ENCODE measurements at places on chromosomes 2 and 18. TPM values are rescaled to one million over a fixed set of nuclear protein-coding genes. Genes with fewer than 3 reads are reported as not detected.
A peak's percentile ranks its signal among the peaks of the same experiment; 100 is the strongest.

DNA sequence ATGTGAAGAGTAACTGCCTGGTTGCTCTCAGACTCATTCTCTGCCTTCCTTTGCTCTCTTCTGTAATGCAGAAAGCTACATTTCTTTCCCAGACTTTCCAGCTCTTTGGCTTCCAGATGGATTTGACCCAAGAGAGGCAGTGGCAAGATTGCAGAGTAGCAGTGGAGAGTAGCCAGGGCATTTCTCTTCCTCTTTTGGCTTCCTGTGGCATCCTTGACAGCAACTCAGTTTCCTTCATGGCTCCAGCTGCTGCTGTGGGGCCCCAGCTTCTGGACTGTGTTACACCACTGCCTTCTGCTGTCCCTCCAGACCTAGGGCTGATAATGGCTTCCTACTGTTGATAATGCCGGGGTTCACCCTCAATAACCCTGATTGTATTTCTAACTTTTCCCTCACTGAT lies 469.4 kb upstream of the SPRED2 start:
- H3K4me1 ChIP-seq = no peaks in the 10 kb centered on the region
- no peak overlapping the region for H3K27ac ChIP-seq
- peaks cover 2% of the 10 kb centered on the region for H3K27me3 ChIP-seq
- H3K4me3 ChIP-seq = no peak overlapping the region
- H3K36me3 ChIP-seq = no peaks in the 10 kb centered on the region

- DNase-seq = no peak
- H3K27me3 ChIP-seq = no peaks in the 10 kb centered on the region
- H3K27ac ChIP-seq = no peak overlapping the region
- H3K4me3 ChIP-seq = no peak overlapping the region
These were observed 84.0 kb downstream of the LYPD6B start for GRCh38 chr2:149122516-149122915.

DNA sequence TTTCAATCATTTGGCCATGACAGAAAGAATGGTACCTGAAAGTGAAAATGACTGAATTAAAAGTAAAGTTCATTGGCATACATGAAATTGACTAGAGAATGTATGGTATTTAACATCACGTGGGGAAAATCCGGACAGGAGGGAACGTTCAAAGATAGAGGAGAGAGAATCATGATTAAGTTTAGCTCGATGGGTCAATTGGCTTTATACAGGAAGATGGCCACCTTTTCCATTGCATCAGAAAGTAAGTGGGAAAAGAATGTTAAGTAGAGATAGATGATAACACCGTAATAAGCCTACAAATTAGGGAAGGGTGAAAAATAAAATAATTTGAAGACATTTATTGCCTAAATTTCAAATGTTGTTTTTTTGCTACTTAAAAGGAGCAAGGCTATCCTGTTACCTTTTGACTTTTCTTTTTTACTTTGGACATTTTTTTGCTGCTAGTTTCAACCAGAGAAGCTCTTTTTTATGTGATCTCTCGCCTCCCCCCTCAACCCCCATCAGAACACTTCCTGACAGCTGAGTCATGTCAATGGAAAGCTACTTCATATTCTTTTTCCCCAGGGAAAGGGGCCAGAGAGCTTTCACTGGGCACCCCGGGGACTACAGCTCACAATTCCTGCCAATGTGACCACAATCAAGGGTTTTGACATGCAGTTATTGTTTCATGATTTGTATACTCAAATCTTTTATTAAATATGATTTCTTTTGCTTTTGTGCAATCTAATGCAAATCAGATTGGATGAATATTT lies 767 bp upstream of the CCDC102B start:
- no peak overlapping the region for H3K27ac ChIP-seq
- no peaks in the 10 kb centered on the region for H3K27me3 ChIP-seq
- DNase-seq = no peak
- H3K4me3 ChIP-seq = no peak overlapping the region
- no peaks in the 10 kb centered on the region for H3K36me3 ChIP-seq

- H3K36me3 ChIP-seq = no peaks in the 10 kb centered on the region
- H3K4me1 ChIP-seq = no peaks in the 10 kb centered on the region
- H3K4me3 ChIP-seq = no peak overlapping the region
- no peaks in the 10 kb centered on the region for H3K27me3 ChIP-seq
- no peak overlapping the region for H3K27ac ChIP-seq
These were observed 103.5 kb downstream of the ANTXR1 start for GRCh38 chr2:69116438-69116837.

- H3K27ac ChIP-seq = no peak overlapping the region
- H3K4me3 ChIP-seq = no peak overlapping the region
- H3K4me1 ChIP-seq = no peaks in the 10 kb centered on the region
- no peaks in the 10 kb centered on the region for H3K36me3 ChIP-seq
- DNase-seq = no peak
These were observed 145.3 kb downstream of the SPAG16 start for GRCh38 chr2:213429516-213429915.

GRCh38 chr18:76578571-76579300 lies 83.7 kb upstream of the ZNF516 start:
- H3K27me3 ChIP-seq = peaks cover 4% of the 10 kb centered on the region
- H3K27ac ChIP-seq = no peak overlapping the region
- H3K4me3 ChIP-seq = no peak overlapping the region
- no peak for DNase-seq
- no peaks in the 10 kb centered on the region for H3K4me1 ChIP-seq

GRCh38 chr2:236764716-236765115 lies 195.1 kb downstream of the ACKR3 start:
- no peaks in the 10 kb centered on the region for H3K36me3 ChIP-seq
- DNase-seq = no peak
- H3K4me3 ChIP-seq = no peak overlapping the region
- H3K27me3 ChIP-seq = no peaks in the 10 kb centered on the region
- H3K4me1 ChIP-seq = no peaks in the 10 kb centered on the region

DNA sequence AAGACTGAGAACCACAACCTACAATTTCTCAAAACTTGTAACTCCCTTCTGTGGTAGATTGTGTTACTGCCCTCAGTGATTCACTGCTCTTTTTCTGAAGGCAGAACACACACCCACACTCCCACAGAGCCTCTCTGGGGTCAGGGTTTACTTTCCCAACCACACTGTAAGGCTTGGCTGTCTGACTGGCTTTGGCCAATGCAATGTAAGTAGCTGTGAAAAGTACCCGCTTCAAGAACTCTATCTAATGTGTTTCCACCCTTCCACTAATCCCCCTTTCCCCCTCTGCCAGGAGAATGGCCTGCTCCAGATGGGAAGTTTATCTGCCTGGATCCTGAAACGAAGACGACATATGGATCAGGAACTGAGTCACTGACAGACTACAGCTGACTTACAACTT lies 222.7 kb downstream of the CDH2 start:
- no peak overlapping the region for H3K4me3 ChIP-seq
- no peaks in the 10 kb centered on the region for H3K27me3 ChIP-seq
- H3K36me3 ChIP-seq = no peaks in the 10 kb centered on the region
- no peak for DNase-seq
- H3K27ac ChIP-seq = no peak overlapping the region
- H3K4me1 ChIP-seq = no peaks in the 10 kb centered on the region

- no peaks in the 10 kb centered on the region for H3K36me3 ChIP-seq
- no peak for DNase-seq
- no peaks in the 10 kb centered on the region for H3K27me3 ChIP-seq
- H3K4me3 ChIP-seq = no peak overlapping the region
These were observed 368.2 kb downstream of the ERBB4 start for GRCh38 chr2:212170382-212170781.

GRCh38 chr2:98759338-98759737 lies 28.4 kb upstream of the MGAT4A start:
- H3K27me3 ChIP-seq = no peaks in the 10 kb centered on the region
- no peaks in the 10 kb centered on the region for H3K4me1 ChIP-seq

DNA sequence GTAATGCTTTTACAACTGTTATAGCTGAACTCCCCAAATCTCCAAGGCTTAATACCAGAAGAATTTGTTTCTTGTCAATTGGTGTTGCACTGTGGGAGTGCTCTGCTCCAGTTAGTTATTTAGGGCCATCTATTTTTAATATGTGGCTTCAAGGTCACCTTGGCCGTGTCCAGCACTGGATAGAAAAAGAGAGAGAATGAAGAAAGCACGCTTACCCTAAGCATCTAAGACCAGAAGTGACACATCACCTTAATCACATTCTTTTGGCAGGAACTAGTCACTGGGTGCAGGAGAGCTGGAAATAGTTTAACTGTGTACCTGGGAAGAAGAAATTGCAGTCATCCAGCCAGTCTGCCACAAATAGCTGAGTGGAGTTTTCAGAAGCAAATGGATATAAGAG lies 78.8 kb downstream of the VWC2L start:
- H3K36me3 ChIP-seq = no peaks in the 10 kb centered on the region
- H3K27me3 ChIP-seq = no peaks in the 10 kb centered on the region
- no peak for DNase-seq

DNA sequence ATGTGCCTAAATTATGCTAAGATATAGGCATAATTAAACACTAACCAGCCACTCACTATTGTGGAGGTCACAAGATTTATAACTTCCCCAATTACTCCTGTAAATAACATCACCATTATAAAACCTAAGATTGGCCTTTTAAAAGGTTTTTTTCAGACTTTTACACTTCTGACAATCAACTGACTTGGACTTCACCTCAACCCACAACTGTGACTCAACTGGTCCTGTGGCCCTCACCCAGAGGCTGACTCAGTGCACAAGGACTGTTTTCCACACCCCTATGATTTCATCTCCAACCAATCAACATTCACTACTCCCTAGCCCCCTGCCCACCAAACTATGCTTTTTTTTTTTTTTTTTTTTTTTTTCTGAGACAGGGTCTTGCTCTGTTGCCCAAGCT lies 11.6 kb downstream of the TTR start:
- no peak overlapping the region for H3K27ac ChIP-seq
- H3K4me1 ChIP-seq = no peaks in the 10 kb centered on the region
- no peak overlapping the region for H3K4me3 ChIP-seq

GRCh38 chr2:239222706-239223309 lies 178.0 kb downstream of the HDAC4 start:
- H3K27me3 ChIP-seq = no peaks in the 10 kb centered on the region
- H3K27ac ChIP-seq = peak overlapping the region; percentile 88
- H3K4me1 ChIP-seq = peaks cover 83% of the 10 kb centered on the region
- H3K4me3 ChIP-seq = peak overlapping the region; percentile 43

- no peak for DNase-seq
- no peak overlapping the region for H3K4me3 ChIP-seq
- no peaks in the 10 kb centered on the region for H3K4me1 ChIP-seq
- H3K27me3 ChIP-seq = no peaks in the 10 kb centered on the region
These were observed 85.4 kb downstream of the DYSF start for GRCh38 chr2:71538656-71539265.

GRCh38 chr2:171531291-171531690 lies 9.0 kb downstream of the CYBRD1 start:
- H3K36me3 ChIP-seq = no peaks in the 10 kb centered on the region
- no peak overlapping the region for H3K4me3 ChIP-seq
- H3K27me3 ChIP-seq = no peaks in the 10 kb centered on the region

GRCh38 chr2:239938651-239939486 lies 86.3 kb downstream of the NDUFA10 start:
- H3K36me3 ChIP-seq = no peaks in the 10 kb centered on the region
- no peak overlapping the region for H3K4me3 ChIP-seq
- no peaks in the 10 kb centered on the region for H3K4me1 ChIP-seq
- DNase-seq = no peak

DNA sequence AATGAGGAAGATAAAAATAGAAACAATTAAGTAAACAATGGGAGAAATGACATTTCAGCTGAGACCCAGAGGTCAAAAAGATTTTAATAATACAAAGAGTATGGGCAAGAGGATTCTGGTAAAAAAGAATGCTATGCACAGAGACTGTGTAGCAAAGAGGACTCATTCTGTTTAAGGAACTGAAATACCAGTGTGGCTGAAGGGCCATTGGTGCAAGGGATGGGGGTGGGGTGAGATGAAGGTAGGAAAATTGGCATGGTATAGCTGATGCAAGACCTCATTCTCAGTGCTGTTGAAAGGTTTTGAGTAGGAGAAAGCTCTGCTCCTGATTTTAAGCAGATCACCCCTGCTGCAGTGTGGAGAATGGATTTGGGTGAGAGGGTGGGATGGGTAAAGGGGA lies 10.8 kb downstream of the GALNT1 start:
- H3K27me3 ChIP-seq = no peaks in the 10 kb centered on the region
- H3K36me3 ChIP-seq = no peaks in the 10 kb centered on the region
- no peak for DNase-seq
- H3K27ac ChIP-seq = no peak overlapping the region
- H3K4me3 ChIP-seq = no peak overlapping the region
- H3K4me1 ChIP-seq = peaks cover 43% of the 10 kb centered on the region

GRCh38 chr2:184154438-184154837 lies 443.9 kb upstream of the ZNF804A start:
- no peaks in the 10 kb centered on the region for H3K36me3 ChIP-seq
- H3K27ac ChIP-seq = no peak overlapping the region
- H3K4me1 ChIP-seq = no peaks in the 10 kb centered on the region
- H3K27me3 ChIP-seq = no peaks in the 10 kb centered on the region

DNA sequence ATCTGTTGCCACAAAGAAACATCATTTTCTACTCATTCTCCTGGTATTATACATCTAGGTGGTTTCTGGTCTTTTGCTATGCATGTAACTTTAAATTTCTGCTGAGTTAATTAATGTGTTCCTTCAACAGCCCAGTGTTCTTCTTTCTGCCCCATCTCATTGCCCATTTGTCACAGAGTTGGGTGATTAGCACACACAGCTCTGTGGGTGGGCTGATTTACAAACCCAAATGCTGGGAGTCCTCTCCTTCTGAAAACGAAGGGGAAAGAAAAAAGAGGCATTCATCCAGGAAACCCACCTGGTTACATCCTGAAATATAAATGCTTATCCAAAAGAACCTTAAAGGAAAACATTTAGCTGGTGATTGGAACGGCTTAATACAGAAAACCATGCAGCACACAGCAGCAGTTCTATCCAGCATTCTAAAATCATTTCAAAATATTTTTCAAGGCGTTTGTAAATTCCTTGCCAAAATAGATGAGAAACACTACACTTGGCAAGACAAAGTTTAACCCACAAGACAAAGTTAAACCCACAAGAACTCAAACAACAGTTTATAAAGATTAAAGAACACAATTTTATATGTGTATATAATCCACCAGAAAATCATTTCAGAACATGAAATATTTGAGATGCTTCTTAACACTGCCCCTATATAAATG lies 177.9 kb downstream of the ANTXR1 start:
- no peak overlapping the region for H3K4me3 ChIP-seq
- no peaks in the 10 kb centered on the region for H3K36me3 ChIP-seq
- DNase-seq = no peak
- H3K27me3 ChIP-seq = no peaks in the 10 kb centered on the region

GRCh38 chr2:7886666-7887065 lies 795.2 kb upstream of the ID2 start:
- no peak for DNase-seq
- H3K27me3 ChIP-seq = no peaks in the 10 kb centered on the region
- H3K4me1 ChIP-seq = no peaks in the 10 kb centered on the region
- no peaks in the 10 kb centered on the region for H3K36me3 ChIP-seq
- no peak overlapping the region for H3K4me3 ChIP-seq
- H3K27ac ChIP-seq = no peak overlapping the region

GRCh38 chr2:223731503-223731902 lies 105.9 kb downstream of the AP1S3 start:
- H3K27me3 ChIP-seq = no peaks in the 10 kb centered on the region
- H3K27ac ChIP-seq = no peak overlapping the region
- no peak overlapping the region for H3K4me3 ChIP-seq
- no peak for DNase-seq
- H3K36me3 ChIP-seq = no peaks in the 10 kb centered on the region

GRCh38 chr18:58438161-58438957 lies 190.5 kb downstream of the ALPK2 start:
- no peaks in the 10 kb centered on the region for H3K36me3 ChIP-seq
- H3K4me3 ChIP-seq = peak overlapping the region; percentile 38

The LRP1B gene
- 0.33 TPM for polyA plus RNA-seq

The KCNE4 gene
- 1.4 TPM for polyA plus RNA-seq

The CNTNAP5 gene
- polyA plus RNA-seq = not detected

The CNDP1 gene
- polyA plus RNA-seq = not detected

The ZBTB7C gene
- polyA plus RNA-seq = 0.34 TPM

The KYNU gene
- polyA plus RNA-seq = 0.10 TPM

The RNMT gene
- polyA plus RNA-seq = 15.0 TPM

The ADD2 gene
- polyA plus RNA-seq = 0.22 TPM

The RGPD3 gene
- polyA plus RNA-seq = 0.09 TPM

The IL36RN gene
- not detected for polyA plus RNA-seq

The TCF7L1 gene
- 2.1 TPM for polyA plus RNA-seq

Measured in psoas muscle (tissue), 8 donors.